ENCODE measurements at places on chromosomes 4 and X.

DNA sequence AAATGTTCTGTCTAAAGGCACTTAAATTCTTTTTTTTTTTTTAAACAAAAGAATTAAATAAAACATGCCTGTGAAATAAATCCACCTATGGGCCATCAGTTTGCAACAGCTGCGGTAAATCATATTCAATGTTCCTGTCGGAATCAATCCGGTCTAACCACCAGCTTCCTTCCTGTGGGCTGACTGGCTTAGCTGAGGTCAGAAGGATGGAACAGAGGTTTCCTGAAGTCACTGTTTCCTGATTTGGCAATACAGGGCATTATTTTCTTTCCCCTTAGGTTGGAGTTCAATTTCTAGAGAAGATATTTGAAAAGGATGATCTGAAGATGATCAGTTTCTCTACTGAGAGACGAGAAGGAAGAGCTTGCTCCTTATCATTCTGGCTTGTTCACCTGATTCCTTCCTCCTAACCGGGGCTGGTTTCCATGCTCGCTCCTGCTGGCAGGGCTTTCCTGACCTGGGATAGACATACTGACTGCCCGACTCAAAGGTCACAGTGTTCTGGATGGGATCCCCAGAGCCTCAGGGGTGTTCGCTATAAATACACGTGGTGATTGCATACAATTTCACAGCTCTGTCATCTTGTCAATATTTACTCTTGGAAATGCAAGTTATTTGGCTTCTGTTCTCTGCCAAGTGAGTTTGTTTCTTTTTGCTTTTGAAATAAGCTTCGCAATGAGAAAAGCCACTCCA, 21.7 kb downstream of the PDLIM3 start:
- DNase-seq: no peak

- DNase-seq: no peak
Measured at GRCh38 chr4:153486281-153487151, 20.4 kb downstream of the TMEM131L start.

GRCh38 chrX:39459952-39460351, 637.8 kb downstream of the BCOR start:
- DNase-seq: no peak

DNA sequence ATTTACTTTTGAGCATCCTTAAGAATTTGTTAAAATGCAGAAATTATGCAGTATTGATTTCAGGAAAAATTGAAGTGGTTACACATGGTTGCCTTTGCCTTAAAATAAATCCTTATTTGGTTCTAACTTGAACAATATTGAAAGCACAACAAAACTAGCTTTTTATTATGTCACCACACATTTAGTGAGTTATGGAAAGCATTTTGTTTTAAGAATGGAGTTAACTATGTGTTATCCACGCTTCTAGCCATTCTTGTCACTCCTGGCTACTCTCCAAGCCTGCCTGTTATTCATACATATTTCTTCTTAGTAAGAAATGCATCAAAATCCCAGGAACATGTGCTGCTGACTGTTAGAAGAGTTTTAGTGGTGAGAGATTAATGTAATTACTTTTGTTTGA, 73.9 kb downstream of the FAT4 start:
- no peak for DNase-seq

GRCh38 chr4:150264595-150265161, 186.4 kb downstream of the DCLK2 start:
- DNase-seq: no peak

DNA sequence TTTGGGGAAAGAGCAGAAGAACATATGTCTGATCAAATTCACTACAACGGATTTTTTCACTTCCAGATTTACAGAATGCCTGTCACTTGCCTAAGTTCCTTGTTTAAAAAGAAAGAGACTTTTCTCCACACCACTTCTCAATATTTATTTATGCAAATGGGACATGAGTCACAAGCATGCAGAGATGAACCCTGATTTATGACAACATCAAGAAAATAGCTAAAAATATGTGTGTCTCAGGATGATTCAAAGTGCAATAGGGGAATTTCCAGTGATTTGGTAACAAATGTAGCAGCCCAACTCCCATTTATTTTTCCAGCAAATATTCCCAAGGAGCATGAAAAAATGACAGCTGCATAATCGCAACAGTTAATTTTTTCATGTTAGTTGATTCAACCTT, 180.4 kb upstream of the FAT1 start:
- DNase-seq: no peak

DNA sequence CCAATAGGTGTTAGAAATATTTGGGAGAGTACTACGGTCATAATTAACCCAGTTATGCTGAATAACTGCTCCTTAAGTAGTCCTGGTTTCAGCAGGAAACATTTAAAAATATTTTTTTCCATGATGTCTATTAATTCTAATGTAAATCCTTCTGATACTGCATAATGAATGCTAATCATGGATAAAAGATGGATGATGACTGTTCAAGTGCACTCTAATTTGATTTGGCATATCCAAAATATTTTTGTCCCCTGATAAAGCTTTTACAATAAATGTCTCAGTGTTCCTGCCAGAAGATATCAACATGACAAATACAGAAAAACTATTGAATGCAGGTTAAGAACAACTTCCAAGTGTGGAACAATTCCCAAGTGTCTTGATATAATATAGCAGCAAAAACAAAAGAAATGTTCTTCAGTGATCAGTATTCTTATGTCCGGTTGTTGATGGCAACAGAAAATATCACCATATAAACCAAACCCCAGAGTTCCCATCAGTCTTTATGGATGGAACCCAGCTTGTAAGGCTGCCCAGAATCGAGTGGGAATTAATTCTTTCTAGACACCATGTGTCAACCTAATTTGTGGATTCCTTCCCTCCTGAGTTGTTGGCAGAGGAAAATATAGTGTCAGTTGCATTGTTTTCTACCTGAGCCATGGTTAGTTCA, 205.4 kb upstream of the GK2 start:
- no peak for DNase-seq

GRCh38 chr4:152949930-152950329, 13.8 kb downstream of the FHDC1 start:
- DNase-seq: no peak

- no peak for DNase-seq
Measured at GRCh38 chr4:66187175-66187720, 517.0 kb upstream of the EPHA5 start.

- no peak for DNase-seq
Measured at GRCh38 chr4:78171482-78171881, 114.4 kb downstream of the FRAS1 start.

GRCh38 chrX:112819008-112819640, 21.5 kb downstream of the AMOT start:
- no peak for DNase-seq

DNA sequence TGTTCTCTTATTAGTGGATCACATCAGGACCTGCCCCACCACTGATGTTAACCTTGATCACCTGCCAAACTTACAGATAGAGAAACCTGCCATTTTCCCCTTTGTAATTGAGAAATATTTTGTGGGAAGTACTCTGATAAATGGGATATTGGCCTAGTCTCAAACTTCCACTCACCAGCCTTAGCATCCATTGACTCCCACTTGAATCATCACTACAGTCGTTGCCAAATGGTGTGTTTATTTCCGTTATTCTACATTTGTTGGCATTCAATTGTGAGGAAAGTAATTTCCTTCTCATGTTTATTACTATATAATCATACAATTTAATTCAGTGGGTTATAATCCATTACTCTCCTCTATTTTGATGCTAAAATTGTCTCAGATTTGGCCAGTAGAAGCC, 156.4 kb upstream of the CXCL13 start:
- DNase-seq: no peak

GRCh38 chr4:102780476-102781144, 19.8 kb upstream of the MANBA start:
- DNase-seq: no peak

- no peak for DNase-seq
Measured at GRCh38 chr4:31139767-31140166, 419.6 kb downstream of the PCDH7 start.

DNA sequence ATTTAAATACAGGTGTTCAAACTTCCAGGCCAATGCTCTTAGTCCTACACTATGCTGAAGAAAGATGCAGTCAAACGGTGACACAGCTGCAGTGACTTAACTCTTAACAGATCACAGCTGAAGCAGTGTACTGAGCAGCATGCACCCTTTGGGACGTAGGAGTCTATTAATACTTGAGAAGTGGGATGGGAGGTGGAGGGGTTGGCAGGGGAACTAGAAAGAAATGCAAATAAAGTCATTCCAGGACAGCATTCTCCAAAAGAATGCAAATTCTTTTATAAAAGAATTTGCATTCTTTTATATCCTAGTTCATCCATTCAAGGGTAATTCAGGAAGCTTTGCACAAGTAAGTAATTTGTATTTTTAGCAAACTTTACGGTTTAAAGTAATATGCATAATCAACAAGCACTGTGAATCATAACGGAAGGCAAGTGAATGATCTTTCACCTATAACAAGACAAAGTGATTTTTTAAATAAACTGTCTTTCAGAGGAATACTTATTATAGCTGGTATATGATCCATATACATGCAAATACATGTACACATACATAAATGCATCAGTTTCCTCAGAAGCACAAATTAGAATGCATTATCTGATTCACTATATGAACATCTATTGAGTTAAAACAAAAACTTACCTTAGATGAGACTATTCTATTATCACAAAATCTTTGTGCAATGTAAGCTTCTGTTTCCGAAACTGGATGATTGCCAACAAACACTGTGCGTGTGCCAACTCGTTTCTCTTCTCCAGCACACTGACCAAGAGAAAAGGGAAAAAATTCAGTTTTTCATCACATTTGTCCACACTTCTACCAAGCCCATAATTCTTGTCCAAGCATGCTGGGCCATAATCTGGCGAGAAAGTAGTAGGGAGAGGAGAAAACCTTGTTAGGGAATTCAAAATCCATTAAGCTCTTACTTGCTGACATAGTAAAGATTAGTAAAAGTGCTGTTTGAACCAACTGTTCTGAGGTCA, 106.5 kb downstream of the ATP11C start:
- no peak for DNase-seq

GRCh38 chr4:142703694-142704309, 142.3 kb downstream of the INPP4B start:
- DNase-seq: no peak

DNA sequence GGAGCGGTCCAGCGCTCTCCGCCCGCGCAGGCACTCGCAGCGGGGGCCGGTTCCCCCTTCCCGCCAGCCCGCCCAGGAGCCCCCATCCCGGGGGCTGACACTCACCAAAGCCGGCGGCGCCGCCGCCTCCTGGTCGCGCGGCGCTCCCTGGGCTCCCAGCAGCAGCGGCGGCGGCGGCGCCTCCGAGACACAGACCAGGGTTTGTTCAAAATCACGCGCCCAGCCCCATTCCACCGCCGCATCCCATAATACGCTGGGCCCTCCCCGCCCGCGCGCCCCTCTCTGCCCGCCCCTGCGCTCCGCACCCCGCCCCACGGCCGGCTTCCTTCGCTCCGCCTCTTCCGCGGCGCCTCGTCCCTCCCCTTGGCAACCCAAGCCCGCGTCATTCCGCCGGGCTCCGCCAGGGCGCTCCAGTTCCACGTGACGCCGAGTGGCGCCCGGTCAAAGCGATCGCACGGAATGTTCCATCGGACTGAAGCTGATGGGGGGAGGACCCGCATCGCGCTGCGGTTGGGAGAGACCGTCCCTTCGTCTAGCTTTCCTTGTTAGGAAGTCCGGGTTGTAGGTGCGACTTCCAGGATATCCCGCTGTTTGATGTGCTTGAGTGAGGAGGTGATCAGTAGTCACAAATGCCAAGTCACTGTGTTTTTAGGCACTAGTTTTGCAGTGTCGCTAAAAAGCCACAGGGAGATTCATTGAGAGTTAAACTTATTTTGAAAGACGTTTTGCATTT, 2.2 kb upstream of the LIN54 start:
- peak; percentile 95 for DNase-seq

GRCh38 chr4:123891881-123892280, 495.3 kb downstream of the SPRY1 start:
- DNase-seq: no peak

GRCh38 chr4:67853336-67853735, 30.5 kb downstream of the TMPRSS11D start:
- no peak for DNase-seq

DNA sequence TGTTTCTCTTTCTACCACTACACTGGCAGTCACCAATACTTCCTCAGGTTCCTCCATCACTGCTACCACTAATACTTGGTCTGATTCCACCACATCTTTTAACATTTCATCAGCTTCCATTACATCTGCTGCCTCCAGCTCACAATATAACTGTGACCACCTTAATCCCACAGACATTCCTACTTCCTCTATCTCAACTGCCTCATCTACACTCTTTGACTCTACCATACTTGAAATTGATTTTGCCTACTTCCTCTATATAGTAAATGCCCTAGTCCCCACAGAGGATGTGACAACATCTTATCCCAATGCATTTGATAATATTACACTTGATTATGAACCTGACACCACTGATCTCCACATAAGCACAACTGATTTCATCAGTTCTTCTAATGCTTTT, 29.0 kb downstream of the OPRPN start:
- DNase-seq: no peak

DNA sequence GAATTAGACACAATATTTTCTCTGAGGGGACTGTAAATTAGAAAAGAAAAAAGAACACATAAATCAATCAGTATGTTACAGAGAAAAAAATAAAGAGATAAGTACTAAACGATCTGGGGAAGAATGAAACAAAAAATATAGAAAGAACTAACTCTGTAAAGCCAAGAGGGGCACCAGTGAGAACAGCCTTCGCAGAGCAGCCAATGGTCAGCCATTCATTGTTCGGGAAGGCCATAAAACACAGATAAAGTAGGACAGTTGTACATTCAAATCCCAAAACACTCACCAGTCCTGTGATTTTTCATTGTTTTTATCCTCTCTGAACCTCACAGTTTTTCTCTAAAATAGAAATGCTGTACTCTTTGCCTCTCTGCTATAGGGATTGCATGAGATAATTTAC, 127.9 kb downstream of the NEK1 start:
- no peak for DNase-seq

- no peak for DNase-seq
Measured at GRCh38 chr4:168580228-168580627, 83.4 kb downstream of the PALLD start.

DNA sequence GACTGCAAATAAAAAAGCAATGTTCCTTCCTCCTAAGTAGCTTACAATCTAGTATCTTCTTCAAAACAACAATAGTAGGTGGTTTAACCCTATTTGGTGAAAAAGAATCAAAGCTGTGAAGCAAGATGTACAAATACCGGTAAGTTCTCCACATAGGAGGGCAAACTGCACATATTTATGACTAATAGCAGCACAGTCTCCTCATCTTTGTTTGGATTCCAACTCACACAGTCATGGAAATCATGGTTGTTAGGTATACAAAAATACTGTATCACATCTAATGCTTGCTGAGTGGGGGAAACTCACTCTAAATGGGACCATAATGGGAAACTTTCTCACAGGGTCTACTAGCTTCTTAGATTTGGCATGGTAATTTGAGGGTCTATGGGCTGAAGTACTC, 597.2 kb downstream of the INPP4B start:
- DNase-seq: no peak

DNA sequence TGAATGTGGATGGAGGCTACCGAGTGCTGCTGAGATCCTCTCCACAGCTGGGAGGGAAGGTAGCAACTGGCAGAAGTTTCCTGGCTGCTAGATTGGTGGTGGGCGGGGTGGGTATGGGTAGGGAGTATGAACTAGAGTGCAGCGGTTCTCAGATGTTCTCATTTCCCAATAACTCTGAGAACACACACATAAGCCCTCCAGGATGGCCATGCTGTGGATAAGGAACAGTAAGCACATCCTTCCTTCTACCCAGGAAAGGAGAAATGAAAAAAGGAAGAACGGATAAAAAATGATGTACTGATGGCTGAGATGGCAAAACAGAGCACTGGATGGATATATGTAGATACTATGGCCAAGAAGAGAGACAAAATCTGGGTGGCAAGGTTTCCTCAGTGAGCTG, 116.0 kb downstream of the ZNF827 start:
- no peak for DNase-seq
